ENCODE measurements at places on chromosomes 5 and 9.
A peak's percentile ranks its signal among the peaks of the same experiment; 100 is the strongest.

DNA sequence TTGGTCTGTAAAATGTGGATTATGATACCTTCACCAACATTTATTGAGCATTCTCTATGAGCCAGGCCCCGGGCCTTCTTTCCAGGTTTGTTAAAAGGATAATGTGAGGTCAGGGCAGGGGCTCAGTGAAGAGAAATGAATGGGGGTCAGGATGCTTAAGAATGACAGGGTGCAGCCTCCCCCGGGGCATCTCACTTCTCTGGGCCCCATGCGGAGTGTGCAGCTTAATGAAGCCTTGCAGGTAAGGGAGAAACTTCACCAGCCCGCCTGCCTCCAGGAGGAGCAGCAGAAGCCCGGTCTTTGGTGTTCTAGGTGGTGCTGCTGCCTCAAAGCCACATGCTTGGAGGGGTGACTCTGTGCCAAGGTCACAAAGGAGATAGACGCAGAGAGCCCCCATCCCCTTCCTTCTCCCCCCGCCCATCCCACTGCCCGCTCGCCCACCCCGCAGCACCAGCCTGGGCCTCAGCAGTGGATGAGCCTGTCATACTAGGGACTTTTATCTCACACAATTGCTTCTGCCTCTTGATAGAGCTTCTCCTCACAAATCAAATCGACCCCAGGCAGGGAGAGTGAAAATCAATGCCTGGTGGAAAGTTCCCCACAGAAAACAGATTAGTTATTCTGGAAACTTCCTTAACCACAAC lies 244.8 kb downstream of the PBX3 start:
- DNase-seq = no peak

GRCh38 chr9:136326061-136326760 lies 1.1 kb upstream of the GPSM1 start:
- DNase-seq = peak; percentile 67

DNA sequence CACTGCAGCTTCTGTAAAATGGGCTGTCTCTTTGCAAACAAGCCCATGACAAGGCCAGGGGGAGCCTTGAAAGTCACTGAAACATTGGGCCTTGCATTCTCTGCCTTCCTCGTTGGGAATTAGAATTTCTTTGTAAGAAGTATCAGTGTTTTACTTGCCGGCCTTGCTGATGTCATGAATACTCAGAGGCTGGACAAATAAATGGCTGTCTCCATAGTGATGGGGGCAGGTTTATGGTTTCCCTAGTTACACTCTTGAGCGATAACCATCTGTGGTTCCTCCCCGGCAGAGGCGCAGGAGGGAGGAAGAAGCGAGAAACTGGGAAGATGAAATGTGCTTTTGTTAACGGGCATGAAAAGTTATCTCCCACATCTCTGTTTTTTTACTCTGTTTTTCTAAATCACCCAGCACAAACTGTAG lies 272.7 kb upstream of the PANK3 start:
- peak; percentile 75 for DNase-seq

- no peak for DNase-seq
These were observed 1.6 kb downstream of the CARD19 start for GRCh38 chr9:93097511-93098201.

- no peak for DNase-seq
These were observed 5.1 kb upstream of the POU5F2 start for GRCh38 chr5:93746406-93747056.

GRCh38 chr5:16489322-16489791 lies 23.8 kb upstream of the ZNF622 start:
- DNase-seq = peak; percentile 45

DNA sequence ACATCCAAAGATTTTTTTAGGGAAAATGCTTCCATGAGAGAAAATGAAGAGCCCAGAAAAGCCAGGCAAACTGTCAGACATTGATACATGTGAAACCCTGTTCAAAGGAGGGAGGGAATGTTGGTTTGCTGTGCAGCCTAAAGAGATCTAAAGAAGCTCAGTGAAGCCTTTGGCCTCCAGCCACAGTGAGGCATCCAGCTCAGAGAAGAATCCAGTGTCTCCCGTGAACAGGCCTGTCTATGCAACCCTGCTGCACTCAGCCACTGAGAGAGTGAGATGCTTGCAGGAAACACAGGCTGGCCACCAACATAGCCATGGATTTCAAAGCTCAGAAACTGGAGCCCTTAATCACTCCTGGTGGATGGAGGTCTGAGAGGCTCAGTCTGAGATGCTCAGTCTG lies 171.4 kb upstream of the PLCXD3 start:
- DNase-seq = no peak

DNA sequence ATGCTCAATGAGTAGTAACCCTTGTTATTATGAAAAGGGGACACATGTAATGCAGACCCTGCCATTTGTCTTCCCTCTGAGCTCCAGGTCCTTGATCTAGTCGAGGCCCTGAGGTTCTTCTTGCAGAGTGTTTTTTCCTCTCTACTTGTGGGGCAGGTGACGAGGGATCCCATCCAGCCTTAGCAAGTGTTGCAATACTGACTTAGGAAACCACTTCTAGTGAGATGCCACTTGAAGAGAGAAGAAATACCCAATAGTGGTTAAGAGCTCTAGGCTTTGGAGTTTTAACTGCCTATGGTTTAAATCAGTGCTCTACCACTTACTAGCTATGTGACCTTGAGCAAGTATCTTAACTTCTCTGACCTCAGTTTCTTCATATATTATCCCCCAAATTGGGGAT lies 10.2 kb downstream of the PPARGC1B start:
- no peak for DNase-seq

DNA sequence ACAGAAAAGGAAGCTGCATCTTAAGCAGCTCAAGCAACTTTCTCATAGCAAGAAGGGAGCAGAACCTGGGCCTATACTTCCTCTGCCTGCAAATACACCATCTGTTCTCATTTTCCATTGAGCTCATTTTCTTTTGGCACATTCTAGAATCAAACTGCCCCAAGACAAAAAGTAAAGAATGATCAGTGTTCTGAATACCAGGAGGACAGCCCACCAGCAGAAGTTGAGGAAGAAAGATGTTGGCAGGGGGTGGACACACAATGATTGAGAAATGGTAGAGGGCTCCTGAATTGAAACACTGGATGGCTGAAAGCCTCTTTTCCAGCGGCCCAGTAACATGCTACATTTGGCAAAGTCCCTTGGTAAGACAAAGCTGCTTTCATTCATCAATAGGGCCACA lies 171.8 kb downstream of the MED10 start:
- no peak for DNase-seq

DNA sequence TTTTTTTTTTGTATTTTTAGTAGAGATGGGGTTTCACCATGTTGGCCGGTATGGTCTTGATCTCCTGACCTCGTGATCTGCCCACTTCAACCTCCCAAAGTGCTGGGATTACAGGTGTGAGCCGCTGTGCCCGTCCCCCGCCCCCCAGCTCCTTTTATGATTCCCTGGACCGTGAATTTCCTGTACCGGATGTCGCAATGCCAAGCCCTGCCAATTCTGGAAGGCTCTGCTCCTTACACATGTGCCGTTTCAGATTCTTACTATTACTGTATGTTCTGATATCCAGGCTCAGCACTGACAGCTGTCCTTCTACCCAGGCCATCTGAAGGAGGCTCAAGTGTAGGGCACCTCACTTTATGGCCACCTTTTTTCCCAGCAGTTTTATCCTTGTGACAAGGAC lies 100.1 kb downstream of the PLCXD3 start:
- no peak for DNase-seq

DNA sequence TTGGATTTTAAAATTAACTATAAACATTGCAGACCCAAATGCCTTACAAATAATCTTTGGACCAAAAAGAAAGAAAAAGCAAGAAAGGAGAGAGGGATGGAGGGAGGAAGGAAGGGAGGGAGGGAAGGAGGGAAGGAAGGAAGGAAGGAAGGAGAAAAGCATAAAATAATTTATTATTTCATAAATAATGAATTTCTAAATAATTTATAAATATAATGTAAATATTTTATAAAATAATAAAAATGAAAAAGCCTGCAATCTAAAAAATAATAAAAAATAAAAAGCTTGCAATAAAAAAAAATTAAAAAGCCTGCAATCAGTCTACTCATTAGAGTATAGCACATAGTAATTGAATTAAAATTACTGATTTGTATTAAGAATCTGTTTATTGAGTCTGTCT lies 614.3 kb downstream of the ISL1 start:
- DNase-seq = no peak

DNA sequence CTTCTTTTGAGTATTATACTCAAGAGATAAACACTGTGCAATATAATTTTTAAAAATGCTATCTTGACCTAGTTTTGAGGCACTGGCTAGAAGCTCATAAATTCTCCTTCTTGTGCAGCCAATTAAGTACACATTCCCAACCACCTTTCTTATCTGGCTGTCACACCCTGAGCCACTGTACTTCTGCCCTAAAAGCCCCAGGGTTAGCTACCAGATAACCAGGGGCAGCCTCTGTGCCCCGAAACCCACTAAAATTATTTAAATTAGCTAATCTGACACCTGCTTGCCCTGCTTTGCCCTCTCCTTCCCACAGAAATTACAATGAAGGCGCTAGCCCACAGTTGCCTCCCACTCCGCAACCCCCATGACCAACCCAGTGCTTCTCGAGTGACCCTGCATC lies 597.3 kb upstream of the TYRP1 start:
- DNase-seq = no peak

DNA sequence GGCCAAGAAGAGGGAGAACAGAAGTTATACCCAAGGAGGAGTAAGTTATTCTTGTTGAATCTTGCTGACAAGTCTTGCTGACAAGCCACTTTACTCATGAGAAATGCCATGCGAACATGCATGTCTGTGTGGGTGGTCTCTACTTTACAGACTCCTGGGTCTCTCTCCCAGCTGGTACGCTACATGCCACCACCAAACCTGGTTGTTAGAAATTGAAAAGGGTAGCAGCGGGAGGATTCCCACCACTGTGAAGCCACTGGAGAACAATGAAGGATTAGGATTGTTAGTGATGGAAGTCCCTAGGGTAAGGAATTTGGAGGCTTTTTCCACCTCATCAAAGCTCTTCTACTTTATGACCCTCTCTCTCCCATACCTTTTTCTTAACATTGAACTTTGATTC lies 53.6 kb upstream of the GABRB2 start:
- no peak for DNase-seq

DNA sequence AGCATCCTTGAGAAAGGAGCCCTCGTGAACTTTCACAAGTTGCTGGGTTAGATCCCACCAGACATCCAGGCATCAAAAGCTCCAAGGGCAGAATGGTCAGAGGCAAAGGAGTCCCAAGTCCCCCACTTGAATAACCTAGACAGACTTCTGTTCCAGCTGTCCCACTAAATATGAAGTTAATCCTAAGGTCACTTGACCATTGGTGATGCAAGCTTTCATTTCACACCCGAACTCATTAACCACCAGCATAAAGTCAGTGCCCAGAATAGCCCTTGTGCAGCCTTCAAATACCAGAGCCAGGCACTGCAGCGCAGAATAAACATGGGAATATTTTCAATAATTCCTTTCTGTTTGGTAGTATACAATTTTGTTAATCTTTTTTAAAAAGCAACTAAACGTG lies 28.9 kb downstream of the OXCT1 start:
- no peak for DNase-seq

DNA sequence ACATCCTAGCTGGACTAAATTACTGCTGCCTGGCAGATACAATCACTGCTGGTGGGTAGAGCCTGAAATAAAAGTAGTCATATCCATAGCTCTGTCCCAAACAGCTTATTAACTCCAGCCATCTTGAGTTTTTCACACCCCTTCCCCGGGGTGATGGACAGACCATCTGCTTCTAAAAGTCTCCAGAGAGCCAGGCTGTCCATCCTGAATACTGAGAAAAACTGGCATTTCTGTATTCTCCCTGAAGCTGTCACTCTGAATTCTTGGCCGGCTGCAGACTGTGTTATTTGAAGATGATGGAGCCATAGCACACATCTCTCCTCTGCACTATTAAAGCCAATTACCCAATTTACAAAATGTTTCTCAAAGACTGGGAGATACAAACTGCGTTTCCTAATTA lies 118.6 kb downstream of the GABBR2 start:
- DNase-seq = no peak

DNA sequence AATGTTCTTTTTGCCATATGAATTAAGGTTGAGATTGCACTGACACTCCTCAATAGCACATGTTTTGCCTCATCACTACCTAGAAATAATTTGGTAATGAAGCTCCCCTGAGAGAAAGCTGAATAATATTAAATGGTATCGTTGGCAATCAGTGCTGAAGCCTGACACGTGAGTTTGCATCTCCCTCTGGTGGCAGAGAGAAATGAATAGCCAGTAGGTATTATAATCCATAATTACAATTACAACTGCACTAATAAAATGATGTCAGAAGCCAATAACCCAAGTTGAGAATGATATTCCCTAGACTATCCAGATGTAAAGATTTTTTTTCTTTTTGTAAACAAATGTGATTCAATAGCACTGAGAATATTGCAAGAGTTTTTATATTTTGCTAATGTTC lies 700.3 kb downstream of the PTPRD start:
- DNase-seq = no peak

DNA sequence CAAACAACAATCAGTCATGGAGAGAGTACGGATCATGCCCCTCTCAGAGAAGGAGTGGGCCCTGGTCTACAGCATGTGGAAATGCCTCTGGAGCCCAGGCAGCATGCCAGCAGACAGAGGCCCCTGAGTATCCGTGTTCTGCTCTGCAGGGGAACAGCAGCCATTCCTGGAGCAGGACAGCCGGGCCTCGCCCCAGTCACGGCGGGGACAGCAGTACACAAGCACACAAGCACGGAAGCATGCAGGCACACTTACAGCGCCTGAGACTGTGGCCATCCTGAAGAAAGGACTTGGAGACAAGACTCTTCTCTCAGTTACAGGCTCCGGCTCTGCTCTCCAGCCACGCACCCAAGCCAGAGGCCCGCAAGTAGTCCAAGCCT lies 102.6 kb upstream of the ALDH1B1 start:
- DNase-seq = no peak

DNA sequence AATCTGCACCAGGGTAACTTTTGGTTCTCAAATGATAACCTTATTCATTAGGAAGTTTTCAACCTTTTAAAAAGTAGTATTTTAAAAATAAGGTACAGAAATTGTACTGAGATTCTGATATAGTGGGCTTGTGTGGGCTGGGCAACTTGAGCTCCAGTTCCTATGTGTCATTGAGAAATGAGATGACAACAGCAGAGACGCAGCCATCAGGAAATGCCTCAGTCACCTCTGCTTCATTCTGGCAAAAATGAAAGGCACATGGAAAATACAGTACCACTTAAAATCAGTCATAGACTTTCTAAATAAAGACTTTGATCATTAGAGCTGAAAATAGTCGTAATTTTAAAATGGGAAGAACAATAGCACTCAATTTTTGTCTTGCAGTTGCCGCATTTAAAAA lies 480.2 kb downstream of the PLK2 start:
- no peak for DNase-seq

GRCh38 chr5:34657988-34658387 lies 1.9 kb downstream of the RAI14 start:
- DNase-seq = no peak

GRCh38 chr5:84248013-84248412 lies 136.7 kb downstream of the EDIL3 start:
- no peak for DNase-seq

DNA sequence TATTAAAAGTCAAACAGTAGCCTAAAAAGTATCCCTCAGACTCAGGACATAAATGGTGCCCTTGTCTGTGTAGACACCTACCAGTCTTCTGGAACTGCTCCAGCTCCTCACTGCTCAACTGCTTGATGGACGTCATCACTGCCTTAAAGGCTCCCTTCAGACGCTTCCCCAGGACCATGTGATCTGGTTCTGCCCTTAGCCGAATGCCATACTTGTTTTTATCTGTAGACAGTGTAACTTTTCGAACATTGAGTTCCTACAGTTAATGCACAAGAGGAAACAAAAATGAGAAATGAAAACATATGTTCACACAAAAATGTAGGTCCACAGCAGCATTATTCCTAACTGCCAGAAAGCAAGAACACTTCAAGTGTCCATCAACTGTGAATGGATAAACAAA lies 46.2 kb downstream of the IARS1 start:
- DNase-seq = no peak

GRCh38 chr5:138824924-138825863 lies 49.9 kb downstream of the LRRTM2 start:
- no peak for DNase-seq

Data from DMS 273 treated with DMSO at 0.1 percent for 48 hours (cell line).